ENCODE measurements at places on chromosomes 1 and 21. TPM values are rescaled to one million over a fixed set of nuclear protein-coding genes. Genes with fewer than 3 reads are reported as not detected.
A peak's percentile ranks its signal among the peaks of the same experiment; 100 is the strongest.

DNA sequence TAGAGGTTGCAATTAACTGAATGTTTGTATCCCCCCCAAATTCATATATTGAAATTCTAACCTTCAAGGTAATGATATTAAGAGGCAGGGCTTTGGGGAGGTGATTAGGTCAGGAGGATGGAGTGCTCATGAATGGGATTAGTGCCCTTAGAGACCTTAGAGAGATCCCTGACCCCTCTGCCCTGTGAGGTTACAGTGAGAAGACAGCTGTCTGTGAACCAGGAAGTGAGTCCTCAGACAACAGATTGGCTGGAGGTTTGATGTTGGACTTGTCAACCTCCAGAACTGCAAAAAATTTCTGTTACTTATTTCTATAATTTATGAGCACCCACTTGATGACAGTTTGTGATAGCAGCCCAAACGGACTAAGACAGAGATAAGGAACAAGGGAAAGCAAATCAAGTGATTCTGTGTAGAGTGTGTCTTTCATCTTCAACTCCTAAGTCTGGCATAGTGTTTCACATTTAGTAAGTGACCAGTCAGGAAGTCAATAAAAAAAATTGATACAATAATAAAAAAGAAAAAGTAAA is 30.0 kb upstream of the RWDD3 start:
- no peak for DNase-seq

DNA sequence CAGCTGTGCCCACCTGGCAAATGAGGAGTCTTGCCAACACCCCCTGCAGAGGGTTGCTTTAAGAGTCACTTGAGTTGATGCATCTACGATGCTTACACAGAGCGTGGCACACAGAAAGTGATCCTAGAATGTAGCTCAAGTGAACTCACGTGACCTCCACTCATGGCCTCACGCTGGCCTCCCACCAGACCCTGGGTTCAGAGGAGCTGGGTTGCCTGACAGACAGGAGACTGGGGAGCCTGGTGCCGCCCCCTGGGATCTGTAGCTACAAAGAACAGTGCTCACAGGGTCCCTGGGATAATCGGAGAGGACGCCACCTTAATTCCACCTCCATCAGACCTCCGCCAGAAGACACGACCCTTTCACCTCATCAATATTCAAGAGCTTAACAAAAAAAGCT is 81.4 kb upstream of the CASZ1 start:
- DNase-seq = no peak

The TSTD1 gene
- 75.7 TPM for polyA plus RNA-seq

The PTPN22 gene
- polyA plus RNA-seq = 0.53 TPM

The NTMT2 gene
- polyA plus RNA-seq = not detected

- DNase-seq = no peak
Measured at GRCh38 chr1:39167632-39168209, 36.8 kb upstream of the MACF1 start.

The F13B gene
- not detected for polyA plus RNA-seq

The RGS8 gene
- polyA plus RNA-seq = 0.03 TPM

The GBP4 gene
- 7.6 TPM for polyA plus RNA-seq

GRCh38 chr1:147072482-147073432 is 99.5 kb downstream of the PRKAB2 start:
- no peak for DNase-seq

The FAM72D gene
- 1.6 TPM for polyA plus RNA-seq

DNA sequence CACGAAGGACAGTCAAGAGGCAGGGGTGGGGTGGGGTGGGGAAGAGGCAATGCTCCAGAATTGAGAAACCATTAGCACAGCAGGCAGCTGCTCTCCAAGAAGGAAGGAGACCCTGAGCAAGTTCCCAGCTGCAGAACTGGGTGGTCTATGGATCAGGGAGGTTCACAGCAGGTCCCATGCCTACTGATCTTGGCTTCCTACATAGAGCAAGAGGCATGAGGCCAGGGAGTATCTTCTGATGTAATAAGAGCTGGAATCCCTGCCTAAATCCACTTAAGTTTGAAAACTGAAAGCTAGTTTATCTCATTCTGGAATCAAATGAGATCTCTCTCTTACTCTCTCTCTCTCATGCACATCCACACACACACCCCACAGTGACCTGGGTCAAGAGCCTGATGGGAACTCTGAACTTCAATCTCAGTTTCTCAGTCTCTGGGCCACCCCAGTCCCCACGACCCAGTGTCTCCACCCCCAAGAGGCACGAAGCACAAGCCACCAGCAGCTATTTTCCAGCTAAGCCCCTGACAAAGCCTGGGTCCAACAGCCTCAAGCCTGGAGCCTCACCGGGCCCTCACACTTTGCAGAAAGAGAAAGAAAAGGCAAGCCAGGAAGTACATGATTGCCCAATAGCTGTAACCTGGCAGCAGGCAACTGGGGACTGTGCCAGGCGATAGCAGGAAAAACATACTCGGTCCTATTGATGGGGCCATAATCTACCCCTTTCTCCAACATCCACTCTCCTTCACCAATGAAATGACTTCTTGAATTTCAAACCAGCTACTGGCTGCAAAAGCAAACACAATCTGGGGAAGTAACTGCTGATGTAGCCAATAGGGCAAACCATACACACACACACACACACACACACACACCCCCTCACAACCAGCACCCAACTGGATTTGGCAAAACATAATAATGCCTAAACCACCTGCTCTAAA is 2.2 kb downstream of the NUAK2 start:
- no peak for DNase-seq

- DNase-seq = no peak
Measured at GRCh38 chr1:191889623-191890003, 268.6 kb upstream of the RGS18 start.

- DNase-seq = no peak
Measured at GRCh38 chr1:8090241-8090702, 64.2 kb upstream of the ERRFI1 start.

- DNase-seq = no peak
Measured at GRCh38 chr1:1128454-1129139, 12.7 kb upstream of the C1orf159 start.

DNA sequence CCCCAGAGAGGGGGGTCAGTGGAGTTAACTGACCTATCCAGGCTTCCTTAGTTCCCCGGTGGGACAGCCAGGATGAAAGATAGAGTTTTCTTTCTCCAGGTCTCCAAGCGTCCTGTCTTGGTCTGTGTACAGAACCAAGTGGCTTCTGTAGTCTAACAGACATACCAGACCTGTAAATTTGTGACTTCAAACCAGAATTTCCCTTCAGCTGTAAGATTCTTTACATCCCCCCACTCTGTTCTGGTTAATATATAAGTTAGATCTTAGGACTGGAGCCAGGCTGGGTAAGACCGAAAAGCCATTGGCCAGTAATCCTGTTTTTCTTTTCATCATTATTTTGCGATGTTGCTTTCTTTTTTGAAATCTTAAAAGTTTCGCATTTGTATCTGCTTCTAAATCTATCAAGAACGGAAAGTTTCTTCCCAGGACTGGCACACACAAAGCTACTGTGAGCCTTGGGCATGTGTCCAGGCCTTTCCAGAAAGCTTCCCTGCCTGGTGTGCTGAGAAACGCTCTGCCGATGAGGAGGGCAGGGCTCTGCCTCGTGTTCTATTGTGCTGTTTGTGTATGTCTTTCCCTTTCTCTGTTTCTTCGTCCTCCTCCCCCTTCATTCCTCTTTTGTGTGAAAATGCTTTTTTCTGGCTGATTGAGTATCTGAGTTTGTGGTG is 72.3 kb downstream of the RGL1 start:
- DNase-seq = no peak

GRCh38 chr1:16099412-16099811 is 26.0 kb upstream of the FAM131C start:
- no peak for DNase-seq

The KRTAP10-12 gene
- not detected for polyA plus RNA-seq

DNA sequence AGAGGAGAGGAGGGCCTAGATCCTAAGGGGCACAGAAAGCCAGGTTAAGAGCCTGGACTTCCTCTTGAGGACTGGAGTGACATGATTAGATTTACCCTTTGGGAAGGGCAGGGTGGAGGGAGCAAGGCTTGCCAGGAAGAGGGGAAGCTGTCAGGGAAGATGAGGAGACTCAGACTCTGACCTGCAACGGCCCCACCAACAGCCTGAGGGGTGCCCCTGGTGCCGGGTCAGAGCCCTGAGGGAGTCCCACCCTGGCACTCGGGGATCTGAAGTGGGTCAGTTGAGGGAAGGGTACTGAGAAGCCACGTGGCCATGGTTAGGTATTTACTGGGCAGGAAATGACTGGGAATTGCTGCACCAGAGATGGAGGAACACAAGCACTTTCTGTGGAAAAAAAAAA is 9.8 kb downstream of the ECE1 start:
- DNase-seq = no peak

DNA sequence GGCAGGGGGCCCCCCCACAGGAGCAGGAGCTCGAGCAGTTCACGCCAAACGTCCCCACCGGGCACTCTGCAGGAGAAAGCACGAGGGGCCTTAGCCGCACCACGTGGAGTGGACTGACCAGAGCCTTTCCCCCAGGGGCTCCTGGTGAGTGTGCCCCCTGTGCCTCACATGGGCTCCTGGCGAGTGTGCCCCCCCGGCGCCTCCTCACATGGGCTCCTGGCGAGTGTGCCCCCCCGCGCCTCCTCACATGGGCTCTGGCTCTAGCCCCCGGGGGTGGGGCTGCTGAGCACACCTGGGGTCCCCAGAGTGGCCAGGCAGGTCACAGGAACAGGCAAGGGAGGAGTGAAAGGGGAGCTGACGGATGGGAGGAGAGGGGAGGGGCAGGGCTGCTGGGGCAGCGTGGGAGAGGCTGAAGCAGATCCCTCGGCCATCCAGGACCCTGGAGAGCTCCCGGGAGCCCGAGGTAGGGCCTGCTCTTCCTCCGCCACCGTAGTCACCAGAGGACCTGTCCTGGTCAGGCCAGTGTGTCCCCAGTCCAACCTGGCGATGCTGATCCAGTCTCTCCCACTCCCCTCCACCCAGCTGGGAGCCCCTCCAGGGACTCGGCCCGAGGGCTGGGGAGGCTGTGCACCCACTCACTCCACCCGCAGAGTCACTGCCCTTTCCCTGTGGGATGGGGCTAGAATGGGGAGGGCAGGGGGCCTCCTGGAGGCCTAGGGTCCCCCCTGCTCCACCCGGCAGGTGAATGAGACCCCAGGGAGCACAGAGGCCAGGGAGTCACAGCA is 47.6 kb downstream of the ARHGEF16 start:
- DNase-seq = peak; percentile 63

GRCh38 chr1:23567629-23567995 is 8.3 kb upstream of the ID3 start:
- DNase-seq = no peak

DNA sequence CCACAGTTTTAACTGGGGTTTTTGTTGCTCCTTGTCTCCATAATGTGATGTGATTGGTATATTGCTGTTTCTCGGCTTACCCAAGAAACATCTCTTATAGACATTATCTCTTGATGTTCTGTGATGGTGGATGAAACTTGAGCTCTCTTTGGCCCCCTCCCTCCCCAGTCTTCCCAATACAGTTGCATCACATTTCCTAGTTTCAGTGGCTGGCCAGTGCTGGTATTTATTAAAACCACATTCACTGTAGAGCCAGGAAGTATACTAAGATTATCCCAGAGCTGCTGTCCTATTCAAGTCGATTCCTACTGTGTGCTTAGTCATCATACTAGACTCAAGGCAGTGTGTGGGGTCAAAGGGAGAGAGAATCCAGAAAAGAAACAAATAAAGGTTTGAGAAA is 244.4 kb downstream of the KAZN start:
- DNase-seq = no peak

The SELL gene
- polyA plus RNA-seq = 2.8 TPM

DNA sequence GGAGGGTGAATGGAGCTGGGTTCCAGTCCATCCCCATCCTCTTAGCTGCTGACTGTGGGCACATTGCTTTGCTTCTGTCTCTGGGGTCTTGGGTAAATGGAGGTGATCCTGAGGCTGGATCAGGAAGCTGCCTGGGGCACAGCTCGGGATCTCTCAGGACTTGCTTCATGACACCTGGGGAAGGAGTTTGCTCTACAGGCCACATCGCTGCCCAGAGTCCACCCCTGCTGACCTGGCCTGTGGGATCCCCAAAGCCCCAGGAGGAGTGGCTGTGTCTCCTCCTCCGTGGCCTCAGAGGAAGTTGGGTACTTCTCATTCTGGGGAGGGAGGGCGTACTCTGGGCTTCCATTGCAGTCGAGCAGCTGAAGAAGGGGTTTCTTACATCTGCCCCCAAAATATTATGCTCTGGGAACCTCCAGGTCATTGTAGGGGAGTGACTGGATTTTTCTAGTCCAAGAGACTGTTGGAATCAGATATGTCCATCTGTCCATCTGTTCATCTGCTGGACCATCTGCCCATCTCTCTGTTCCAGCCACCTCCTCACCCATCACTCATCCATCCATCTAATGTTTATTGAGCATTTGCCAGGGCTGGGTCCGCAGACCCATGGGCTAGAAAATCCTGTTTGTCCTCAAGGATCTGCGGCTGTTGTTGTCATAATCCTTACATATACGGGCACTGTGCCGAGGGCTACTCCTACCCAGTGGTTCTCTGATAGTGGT is 45.9 kb downstream of the ARHGEF10L start:
- DNase-seq = no peak

The NHLH2 gene
- polyA plus RNA-seq = not detected

DNA sequence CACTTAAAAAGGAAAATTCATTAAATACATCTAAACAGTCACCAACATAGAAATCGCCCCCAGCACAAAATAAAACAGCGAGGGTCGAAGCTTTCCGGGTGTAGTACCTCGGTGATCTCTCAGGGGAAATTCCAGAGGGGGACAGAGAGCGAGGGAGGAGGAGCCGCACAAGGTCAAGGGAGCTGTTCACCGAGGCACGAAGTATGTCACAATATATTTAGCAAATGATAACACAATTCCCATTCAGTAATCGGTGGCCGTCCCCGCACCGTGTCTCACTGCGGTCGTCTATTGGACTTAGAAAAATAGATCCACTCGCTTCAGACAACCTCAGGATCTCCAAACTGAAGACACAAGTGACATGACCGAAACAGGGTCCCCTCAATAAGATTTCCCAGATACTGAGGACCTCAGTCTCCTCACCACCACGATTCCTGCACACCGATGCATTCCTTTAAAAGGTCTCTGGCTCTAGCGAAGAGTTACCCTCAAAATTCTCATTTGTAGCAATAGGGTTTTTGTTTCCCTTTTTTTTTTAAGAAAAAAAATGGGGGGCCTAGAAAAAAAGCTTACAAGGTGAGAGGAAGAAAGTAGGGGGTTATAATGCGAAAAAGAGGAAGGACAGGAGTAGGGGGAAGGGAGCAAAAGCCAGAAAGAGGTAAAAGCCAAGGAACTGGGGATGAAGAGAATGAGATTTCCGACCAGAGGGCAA is 1.1 kb downstream of the LPGAT1 start:
- peak; percentile 14 for DNase-seq

- no peak for DNase-seq
Measured at GRCh38 chr1:31084782-31085569, 19.5 kb upstream of the PUM1 start.
